GM12891 (cell line): ENCODE measurements at places on chromosomes 4 and X.
A peak's percentile ranks its signal among the peaks of the same experiment; 100 is the strongest.

- no peak for DNase-seq
Measured at GRCh38 chr4:55840956-55841355, 12.5 kb upstream of the EXOC1 start.

DNA sequence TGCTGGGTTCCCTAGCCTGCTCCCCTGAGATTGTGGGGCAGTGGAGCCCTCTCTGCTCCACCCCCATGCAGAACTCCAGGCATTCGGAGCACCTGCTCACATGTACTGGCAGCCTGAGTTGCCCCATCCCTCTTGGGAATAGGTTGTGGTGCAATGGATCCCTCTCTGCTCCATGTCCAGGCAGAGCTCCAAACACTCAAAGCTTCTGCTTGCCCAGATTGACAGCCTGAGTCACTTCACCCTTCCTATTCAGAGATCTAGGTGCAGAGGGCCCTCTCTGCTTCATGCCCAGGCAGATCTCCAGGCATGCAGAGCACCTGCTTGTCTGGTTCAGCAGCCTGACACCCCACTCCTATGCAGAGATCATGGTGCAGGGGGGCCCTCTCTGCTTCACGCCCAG, 18.6 kb upstream of the TEX13B start:
- no peak for DNase-seq

DNA sequence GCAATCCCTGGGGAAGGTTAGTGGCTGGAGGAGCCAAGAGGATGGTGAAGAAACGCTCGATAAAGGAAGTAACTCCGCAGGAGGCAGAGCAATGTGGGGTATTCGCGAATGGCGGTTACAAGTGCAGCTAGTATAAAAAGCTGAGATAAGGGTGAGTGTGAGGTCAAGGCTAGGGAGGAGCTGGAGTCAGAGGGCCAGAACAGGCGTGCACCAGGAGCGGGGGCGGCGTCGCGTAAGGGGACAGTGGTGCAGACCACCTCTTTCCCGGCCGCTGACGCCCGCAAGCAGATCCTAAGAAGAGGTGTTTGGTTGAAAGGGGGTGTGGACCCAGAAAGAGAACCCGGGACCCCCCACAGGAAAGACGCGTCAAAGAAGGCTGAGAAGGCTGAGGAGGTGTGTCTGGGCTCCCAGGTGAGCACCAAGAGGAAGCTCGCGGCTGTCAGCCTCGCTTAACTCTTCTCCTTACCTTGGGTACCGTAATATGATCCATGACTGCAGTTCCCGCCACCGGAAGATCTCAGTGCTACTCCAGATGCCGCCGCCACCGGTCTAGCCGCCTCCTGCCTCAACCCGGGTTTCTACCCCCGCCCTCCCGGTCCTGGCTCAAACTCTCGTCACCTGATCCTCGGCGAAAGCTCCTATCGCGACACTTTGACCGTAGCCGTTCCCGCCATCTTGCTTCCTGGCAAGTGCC, at the start of gene MTMR8:
Gene MTMR8 (minus strand): TSS at position 579 of the 694 bp plus-strand sequence. CDS start 89 bp downstream, at position 490.
- peak; percentile 55 for DNase-seq

- no peak for DNase-seq
Measured at GRCh38 chrX:23901805-23902204, 5.9 kb downstream of the APOO start.

DNA sequence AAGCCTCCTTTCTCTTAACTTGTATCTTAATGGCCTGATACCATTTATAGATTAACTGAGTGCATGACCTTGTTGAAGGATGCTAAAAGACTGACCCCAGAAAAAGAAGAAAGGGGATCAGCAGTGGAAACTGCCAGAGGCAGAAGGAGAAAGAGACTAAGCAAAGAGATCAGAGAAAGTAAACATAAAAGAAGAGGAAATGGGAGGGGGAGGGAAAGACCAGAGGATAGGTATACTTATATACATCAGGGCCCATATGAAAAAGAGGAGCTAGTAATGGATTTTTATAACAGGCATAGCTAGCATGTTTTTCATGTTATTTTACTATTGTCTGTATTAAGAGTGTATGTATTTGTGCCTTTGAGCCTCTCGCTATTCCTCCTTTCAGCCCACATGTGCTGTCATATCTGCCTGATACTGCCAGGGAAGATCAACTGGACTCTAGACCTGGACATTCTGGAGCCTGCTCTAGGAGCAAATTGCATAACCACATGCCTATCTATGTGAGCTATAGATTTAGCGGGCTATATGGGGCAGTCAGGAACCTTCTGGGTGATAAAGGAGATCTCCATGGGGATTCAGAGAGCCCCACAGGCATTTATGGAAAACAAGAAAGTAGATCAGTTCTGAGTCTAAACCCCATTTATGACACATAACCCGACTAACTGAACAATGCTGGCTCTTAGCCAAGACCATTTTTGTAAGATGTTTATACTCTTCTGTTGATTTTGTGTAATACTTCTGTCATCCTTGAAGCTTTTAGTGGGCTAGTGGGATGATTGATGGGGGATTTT, 13.4 kb upstream of the SNX12 start:
- no peak for DNase-seq

DNA sequence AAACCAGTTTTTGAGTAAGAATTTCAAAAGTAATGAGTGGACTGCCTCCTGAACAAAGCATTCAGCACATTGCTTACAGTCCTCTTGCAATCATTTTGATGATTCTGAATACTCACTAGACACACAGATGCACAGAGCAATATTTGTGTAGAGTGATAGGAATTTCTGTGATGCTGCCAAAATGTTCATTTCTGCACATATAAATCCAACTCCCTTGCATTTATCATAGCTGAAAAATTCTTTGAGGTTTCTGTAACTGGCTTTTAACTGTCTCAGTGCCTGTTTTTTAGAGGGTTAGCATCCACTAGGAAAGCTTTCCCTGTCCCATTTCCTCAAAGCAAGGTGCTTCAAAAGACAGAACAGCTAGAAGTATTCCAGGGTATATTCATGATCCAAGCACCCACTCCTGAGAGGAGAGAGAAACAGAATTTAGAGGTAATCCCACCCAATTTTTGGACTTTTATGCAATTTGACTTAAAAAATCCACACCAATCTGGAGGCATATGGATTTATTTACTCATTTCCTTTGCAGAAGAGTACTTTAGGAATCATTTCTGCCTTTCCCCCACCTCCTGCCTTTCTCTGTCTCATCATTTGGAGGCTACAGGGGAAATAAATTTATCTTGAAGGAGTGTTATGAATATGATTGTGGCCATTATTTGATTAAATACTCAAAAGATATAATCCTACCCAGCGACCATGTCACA, 234.5 kb upstream of the SLIT2 start:
- no peak for DNase-seq

GRCh38 chr4:1777822-1778641, 15.1 kb upstream of the FGFR3 start:
- no peak for DNase-seq

GRCh38 chrX:154368630-154369448, 5.6 kb downstream of the FLNA start:
- peak; percentile 51 for DNase-seq

DNA sequence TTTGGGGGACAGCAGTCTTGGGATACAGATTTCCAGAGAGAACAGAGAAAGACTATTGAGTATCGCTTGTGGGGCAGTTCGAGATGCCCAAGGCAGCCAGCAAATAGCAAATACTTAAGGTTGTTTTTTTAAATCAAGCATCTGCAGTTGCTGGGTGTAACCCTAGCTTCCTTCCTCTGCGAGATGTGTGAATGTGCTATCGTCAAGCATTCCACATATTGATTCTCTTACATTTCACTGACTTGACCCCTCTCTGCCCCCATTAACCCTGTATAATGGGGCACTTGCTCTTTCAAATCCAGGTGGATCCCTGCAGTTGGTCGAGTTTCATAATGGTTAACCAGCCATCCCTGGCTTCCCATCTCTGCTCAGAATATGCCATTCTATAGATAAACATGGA, 23.5 kb downstream of the KCNE5 start:
- no peak for DNase-seq
